Activated CD4-positive, alpha-beta T cell treated with anti-CD3 and anti-CD28 coated beads, Interleukin-2, amount 50 U/mL, for 16 hours (primary cell): ENCODE measurements at places on chromosomes 12 and 14.

GRCh38 chr12:117148642-117149041, 41.6 kb downstream of the FBXO21 start:
- peak; percentile 30 for DNase-seq

GRCh38 chr12:109544955-109545531, 28.3 kb downstream of the MMAB start:
- peak; percentile 17 for DNase-seq

DNA sequence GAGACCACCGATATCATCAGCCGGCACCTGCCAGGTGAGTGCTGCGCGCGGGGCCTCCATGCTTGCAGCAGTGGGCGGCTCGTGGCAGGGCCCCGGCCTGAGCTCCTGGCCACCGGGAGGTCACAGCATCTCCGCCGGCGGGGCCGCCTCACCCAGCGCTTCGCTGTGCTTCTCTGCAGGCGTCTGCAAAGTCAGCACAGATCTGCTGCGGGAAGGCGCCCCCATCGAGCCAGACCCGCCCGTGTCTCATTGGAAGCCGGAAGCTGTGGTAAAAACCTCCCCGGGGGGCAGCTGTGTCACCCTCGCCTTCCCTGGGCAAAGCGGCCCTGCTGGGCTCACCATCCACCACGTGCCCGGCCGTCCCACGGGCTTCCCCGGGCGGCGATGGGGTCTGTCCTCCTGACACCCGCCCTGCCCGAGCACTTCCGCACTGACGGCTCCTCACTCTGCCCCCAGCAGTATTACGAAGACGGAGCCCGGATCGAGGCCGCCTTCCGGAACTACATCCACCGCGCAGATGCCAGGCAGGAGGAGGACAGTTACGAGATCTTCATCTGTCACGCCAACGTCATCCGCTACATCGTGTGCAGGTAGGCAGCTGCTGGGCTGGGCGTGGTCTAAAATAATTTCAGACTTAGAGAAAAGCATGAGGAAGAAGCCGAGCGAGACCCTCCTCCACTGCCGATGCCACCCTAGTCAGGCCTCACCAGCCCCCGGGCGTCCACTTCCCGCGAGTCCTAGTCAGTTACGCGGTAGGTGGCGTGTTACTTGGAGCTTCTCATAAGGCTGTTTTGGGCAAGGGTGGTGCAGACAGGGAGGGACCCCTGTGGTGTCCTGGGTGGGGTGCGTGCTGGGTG, 7.1 kb downstream of the PGAM5 start:
- DNase-seq, result no peak

DNA sequence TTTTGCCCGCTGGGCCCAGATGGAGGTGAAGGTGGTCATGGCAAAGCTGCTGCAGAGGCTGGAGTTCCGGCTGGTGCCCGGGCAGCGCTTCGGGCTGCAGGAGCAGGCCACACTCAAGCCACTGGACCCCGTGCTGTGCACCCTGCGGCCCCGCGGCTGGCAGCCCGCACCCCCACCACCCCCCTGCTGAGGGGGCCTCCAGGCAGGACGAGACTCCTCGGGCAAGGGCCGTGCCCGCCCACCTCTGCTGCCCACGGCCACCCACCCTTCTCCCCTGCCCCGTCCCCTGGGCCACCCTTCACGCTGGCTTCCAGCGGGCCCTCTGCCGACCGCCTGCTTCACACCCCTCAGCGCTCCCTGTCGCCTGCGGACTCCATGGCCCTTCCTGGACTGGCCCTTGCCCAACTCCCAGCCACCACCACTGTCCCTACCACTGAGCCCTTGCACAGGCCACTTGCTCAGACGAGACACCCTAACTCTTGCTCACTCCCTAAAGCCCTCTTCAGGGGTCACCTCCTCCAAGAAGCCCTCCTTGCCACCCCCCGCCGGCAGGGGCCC, 42.5 kb downstream of the CYP46A1 start:
- no peak for DNase-seq

DNA sequence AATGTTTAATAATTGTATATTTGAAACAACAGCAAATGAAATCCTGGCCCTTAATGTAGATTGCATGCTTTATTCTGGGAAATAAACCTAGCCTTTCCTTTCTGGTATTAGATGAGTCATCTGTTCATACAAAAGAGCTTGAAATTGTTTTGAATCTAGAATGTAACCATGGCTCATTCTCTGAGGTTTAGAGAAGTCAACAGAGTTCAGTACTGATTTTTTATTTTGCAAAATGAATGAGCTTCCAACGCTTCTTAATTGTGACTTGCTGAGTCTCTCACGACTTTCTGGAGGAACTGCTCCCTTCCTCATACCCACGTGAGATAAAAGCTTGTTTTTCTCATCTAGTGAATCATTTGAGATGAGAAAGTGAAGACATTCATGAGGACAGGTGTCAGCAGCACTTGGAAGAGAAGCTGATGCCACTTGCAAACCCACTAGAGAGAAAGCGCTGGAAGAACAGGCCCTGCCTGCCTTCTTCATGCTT, 509.6 kb downstream of the VRK1 start:
- DNase-seq, result peak; percentile 58

- no peak for DNase-seq
These were observed 322.3 kb downstream of the DUSP6 start for GRCh38 chr12:89029961-89030360.

DNA sequence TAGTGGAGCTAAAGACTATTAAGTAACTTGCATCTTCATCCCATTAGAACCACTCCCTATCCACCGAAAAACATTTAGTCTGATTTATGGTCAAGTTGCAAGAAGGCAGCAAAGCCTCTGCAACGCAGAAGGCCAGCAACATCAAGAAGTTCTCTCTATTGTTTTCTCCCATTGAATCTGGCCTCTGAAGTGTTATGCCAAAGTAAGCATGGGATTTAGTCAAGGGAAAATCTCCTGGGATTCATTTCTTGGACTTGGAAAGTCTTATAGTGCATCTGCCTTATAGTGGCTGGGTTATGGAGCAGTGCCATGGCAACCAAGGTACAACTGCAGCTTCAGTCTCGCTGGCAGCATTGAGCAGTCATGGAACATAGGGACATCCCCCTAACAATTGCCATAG, 87.7 kb upstream of the KRR1 start:
- no peak for DNase-seq

- DNase-seq, result no peak
These were observed 163.1 kb downstream of the CACNA1C start for GRCh38 chr12:2215709-2216560.

DNA sequence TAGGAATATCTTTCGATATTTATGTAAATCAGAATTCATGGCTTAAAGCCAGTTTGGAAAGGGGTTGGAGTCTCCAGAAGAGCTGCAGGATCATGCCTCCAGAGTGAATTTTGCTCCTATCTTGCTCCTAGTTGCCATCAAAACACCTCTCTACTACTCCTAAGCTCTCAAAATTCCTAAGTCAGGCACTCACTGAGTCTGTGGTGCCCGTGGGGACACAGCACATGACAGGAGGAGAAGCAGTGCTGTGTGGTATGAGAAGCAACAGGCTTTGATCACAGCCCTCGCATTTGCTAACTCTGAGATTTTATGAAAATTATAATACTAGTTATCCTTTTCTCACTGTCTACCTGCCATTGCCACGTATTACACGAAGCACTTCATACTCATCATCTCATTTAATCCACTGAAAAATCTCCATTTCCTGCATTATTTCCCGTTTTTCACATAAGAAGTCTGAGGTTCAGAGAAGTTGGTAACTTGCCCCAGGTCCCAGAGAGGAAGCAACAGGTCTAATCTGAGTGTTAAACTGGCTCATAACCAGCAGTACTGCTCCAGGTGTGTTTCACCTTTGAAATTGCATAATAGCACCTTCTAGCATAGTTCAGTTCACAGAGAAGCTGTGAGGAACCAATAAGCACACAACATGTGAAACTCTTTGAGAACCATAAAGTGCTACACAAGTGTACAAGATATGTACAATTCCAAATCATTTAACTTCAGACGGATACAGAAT, 33.1 kb upstream of the SLC35F4 start:
- DNase-seq, result no peak

- DNase-seq, result no peak
These were observed 9.6 kb downstream of the TMEM30B start for GRCh38 chr14:61271552-61271951.

GRCh38 chr14:105119408-105120025, 49.1 kb downstream of the JAG2 start:
- DNase-seq, result no peak

GRCh38 chr14:35268946-35269345, 23.2 kb upstream of the PSMA6 start:
- no peak for DNase-seq

DNA sequence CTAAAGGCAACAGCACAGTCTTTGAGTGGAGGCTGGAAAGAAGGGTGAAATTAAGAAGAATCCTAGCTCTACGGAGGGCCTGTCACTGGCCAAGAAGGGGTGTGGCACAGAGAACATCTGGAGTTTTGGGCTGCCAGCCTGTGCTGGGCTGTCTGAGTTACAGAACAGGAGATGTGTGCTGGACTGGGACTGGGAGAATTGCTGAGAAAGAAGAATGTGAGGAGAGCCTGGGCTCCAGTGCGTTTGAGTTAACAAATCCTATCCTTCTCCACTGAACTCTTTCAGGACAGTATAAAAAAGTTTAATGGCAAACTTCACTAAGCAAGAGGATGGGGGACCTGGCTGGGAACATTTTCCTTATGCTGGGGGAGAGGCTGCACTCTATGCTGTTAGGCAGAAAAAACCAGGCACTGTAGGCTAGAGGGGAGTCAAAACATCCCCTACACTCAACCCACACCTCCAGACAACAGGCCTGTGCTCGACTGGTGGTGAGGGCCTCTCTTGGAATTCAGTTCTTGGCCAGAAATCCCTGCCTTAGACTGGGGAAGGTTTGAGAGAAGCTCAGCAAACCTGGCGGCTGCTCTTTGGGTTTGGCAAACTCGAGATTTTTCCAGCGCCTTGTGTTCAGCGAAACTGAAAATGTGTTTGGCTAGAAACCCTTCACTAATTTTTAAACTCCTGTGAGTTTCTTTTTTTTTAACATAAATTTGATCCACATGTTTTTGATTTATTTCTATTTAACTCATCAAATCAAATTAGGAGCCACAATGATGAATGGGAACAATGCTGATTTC, 217.3 kb downstream of the MON2 start:
- DNase-seq, result no peak

DNA sequence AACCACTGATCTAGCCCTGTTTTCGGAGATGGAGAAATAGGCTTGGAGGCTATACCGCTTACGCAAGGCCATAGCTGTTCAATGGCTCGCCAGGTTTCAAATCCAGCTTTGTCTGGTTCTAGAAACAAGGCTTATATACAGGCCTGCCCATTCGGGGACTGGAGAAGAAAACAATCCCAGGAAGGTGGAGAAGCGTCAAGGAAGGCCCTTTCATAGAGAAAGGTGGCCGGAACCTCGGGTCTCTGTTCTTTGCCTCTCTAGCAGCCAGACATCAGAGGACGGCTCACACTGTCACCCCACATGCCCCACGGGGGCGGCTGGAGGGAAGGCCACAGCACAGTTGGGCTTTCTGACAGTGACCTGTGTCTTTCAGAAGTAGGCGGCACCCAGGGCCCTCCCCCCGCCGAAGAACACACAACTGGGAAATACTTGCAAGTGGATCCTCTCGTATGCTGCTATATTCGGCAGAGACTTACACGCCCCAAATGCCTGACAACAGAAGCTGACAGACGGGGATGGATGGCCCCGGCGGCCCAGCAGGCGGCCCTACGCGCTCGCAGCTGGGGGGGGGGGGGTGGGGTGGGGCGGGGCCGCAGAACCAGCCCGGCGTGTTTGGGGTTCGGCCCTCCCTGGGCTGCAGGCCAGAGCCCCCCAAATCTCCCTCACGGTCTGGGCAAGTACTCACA, 4.5 kb upstream of the SETD1B start:
- no peak for DNase-seq

DNA sequence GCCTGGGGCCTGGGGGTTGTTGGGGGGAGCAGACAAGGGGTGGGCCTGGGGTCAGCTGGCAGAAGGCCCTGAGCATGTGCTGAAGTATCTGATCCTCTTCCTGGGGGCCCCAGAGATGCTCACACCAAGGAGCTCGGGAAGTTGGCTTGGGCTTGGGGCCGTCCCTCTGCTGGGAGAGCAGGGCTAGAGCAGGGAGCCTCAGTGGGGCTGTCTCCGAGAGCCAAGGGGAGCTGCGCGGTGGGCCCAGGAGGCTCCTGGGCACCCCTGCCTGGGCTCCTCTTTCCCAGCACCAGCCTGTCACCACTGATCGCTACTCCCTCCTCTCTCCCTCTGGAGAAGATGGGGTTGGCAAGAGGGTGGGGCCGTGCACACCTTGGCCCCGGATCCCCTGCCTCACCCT, 28.3 kb downstream of the BEGAIN start:
- no peak for DNase-seq

DNA sequence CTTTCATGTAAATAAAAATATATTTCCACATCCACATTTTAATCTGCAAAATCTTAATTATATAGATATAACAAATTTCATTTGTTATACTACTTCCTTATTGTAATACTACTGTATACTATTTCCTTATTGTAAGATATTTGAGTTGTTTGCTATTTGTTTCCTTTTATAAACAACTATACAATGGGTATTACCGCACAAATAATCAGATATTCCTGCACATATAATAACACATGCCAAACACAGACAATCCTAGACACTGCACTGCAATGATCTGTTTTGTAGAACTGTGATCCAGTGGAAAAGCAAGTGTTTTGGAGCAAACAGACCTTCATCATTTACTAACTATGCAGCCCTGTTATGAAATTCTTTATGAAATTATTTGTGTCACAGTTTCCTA, 30.5 kb downstream of the PRKD1 start:
- DNase-seq, result no peak

DNA sequence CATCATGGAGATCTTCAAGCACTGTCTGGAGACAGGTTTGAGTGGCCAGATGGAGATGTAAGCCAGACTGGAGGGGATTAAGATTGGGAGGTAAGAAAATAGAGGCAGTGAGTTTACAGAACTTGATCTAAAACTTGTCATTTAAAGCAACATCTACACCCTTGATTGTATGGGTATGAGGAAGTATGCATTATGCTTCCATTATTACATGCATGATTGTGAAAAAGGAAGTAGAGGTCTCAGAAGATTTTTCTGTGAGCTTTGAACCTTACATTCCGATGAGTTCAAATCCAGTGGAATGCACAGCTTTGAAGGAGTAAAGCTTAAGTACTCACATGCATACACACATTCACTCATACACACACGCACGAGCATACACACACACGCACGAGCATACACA, 550.8 kb downstream of the MED13L start:
- DNase-seq, result no peak

DNA sequence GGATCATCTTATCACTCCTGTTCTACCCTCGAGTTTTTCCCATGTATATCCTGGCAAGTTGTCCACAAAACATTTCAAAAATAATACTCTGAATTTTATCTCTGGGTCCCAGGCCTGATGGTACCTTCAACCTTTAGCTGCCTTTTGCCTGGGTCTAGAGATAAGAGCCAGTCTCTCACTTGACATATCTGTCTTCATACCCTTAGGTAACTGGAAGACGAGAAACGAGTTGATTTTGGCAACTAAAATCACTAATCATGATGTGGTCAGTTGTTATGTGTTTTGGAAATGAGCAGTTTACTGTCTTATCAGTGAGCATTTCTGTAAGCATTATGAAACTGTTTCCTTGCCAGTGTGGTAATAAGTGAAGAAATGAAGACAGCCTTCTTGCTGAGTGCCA, 6.3 kb downstream of the RNF10 start:
- peak; percentile 48 for DNase-seq

GRCh38 chr12:117872546-117873169, 96.1 kb downstream of the KSR2 start:
- no peak for DNase-seq
